T-cell (primary cell): ENCODE measurements at places on chromosomes 4 and X.

DNA sequence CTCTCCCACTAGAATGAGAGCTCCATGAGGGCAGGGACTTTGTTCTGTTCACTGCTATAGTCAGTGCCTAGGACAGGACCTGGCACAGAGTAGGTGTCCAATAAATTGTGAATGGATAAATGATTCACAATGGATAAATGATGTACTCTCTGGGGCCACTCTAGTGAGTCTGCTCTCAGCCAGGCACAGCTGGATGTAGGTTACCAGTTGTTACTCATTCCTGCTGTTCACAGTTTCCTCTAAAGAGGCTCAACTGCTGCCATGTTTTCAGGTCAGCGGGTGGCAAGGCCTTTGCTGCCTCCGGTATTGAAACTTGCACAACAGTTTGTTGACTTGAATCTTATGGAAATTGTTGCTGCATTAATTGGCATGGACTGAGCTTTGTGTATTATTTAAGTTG lies 99.1 kb downstream of the NHSL2 start:
- no peak for DNase-seq

- DNase-seq = no peak
Measured at GRCh38 chr4:183130328-183131155, 31.5 kb downstream of the WWC2 start.

DNA sequence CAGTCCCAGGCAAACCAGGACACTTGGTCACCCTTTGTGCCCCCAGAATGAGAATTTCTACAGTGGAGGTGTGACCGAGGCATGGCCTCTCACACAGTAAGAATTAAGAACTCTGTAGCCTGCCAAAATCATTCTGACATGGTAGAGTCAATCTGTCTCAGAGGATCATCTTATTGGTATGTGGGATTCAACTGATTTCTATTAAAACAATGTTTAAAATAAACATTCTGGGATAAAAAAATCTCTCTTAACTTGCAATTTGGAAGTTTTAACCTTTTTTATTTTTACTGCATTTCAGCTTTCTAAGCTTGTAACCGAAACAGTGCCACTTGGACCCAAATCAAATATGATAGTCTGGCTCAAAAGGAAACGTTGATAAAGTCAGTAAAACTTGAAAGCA lies 165.4 kb upstream of the LDB2 start:
- DNase-seq = no peak

DNA sequence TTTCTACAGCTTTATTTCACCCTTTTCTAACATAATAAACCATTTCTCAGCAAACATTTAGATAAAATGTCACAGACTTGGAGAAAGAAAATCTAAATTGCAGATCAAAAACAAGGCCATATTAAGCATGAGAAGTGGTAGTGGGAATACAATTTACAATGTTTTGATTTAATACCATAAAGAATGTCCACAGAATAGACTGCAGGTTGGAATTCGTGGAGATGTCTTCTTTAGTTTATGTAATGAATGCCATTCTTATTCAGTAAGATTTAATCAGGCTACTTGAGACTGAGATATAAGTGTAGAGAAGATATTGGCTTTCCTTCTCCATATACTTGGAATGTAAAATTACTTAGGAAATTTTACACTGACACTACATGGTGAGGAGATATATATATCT lies 91.9 kb upstream of the ZFP42 start:
- no peak for DNase-seq

DNA sequence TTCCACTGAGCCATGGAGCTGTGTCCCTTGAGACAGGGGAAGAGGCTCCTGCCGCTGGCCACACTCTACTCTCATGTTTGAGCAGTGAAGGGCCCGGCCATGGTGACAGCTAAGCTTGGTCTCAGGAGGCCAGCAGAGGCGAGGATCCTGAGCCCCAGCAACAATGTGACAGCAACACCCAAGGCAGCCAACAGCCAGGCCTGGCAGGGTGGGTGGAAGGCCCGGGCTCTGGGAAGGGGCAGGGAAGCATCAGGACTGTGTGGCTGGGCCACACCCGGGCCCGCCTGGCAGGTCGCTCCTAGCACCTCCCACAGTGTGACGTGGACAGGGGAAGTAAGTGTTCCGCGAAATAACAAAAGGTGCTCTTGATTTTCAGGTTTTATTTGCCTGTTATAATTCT lies 24.8 kb downstream of the L1CAM start:
- DNase-seq = no peak

DNA sequence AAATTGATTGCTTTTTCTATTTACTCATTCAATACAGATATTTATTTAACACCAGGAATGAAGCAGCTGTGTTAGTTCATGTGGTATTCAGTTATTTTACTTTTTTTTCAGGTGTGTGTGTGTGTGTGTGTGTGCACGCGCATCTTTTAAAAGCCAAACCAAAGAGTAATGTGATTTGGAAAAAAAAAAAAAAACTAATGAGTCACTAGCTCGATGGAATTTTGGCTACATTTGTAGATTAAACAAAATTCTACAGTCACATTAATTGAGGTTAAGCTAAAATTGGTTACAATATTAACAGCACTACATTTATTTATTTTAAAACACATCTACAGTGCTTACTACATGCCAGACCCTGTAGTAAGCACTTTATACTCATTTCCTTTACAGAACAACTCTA lies 66.8 kb downstream of the HHIP start:
- no peak for DNase-seq

GRCh38 chr4:123825596-123826291 lies 429.1 kb downstream of the SPRY1 start:
- DNase-seq = no peak

- DNase-seq = no peak
Measured at GRCh38 chr4:61527888-61528287, 327.8 kb downstream of the ADGRL3 start.

DNA sequence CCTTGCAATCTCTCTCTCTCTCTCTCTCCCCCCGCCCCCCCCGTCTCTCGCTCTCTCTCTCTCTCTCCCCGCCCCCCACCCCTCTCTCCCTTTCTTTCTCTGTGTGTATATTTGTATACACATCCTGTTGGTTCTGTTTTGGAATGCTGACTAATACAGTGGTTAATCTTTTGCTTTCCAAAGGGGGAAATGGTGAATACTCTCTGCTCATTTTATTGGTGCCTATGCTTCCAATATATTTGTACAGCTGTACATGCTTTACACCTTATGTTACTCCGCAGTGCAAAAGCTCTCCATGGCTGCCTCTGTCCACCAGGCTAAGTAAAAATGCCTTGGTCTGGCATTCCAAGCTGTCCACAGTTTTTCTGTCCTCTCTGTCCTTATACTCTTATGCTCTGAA lies 158.8 kb downstream of the RBMX2 start:
- DNase-seq = no peak

GRCh38 chr4:138702190-138702824 lies 313.3 kb upstream of the NOCT start:
- DNase-seq = no peak

DNA sequence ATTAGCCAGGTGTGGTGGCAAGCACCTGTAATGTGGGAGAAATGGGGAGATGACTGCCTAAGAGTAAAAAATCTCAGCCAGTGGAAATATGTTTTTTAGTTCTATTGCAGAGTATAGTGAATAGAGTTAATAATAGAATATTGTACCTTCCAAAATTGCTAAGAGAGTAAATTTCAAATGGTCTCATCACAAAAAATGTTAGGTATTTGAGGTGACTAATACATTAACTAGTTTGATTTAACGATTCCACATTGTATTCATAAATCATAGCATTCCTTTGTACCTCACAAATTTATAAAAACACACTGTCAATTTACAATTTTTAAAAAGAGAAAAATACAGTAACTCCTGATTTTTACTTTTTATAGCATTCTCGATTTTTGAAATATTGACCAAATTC lies 681.5 kb upstream of the EPHA5 start:
- DNase-seq = no peak

- no peak for DNase-seq
Measured at GRCh38 chr4:154953691-154954090, 172.6 kb downstream of the RBM46 start.

- DNase-seq = peak; percentile 49
Measured at GRCh38 chrX:48897157-48897624, 377 bp downstream of the TIMM17B start.

DNA sequence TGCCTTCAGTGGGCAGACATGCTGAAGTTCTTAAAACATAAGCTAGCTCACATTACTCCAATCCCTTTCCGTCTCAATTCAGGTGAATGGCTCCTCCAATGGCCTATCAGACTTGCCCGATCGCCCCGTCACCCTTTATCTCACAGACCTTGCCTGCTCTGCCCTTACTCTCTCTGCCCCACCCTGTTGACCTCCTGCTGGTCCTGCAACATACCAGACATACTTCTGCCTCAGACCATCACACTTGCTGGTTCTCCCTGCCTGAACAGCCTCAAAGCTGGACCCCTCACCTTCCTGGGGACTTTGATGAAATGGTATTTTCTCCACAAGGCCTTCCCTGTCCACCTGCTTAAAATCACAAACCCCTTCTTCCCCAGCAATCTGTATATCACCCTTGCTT lies 340.1 kb upstream of the NR3C2 start:
- no peak for DNase-seq

DNA sequence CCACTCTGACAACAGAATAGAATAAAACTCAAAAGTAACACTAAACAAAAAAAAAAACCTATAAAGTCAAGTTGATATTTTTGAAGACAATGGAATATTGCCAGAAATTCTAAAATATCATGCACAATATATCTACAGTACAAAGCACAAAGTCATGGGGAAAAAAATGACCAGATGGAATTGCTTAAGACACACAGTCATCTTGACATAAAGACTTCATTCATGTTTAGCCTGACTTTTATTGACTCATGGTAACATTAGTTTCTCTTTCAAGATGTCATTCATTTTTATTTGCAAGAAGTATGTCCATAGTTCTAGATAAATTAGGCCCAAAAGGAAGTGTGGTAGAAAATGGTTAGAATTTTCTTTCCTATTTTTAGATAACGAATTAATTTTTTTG lies 259.1 kb downstream of the CAMK2D start:
- DNase-seq = no peak

- no peak for DNase-seq
Measured at GRCh38 chr4:153933915-153934687, 145.2 kb upstream of the SFRP2 start.

DNA sequence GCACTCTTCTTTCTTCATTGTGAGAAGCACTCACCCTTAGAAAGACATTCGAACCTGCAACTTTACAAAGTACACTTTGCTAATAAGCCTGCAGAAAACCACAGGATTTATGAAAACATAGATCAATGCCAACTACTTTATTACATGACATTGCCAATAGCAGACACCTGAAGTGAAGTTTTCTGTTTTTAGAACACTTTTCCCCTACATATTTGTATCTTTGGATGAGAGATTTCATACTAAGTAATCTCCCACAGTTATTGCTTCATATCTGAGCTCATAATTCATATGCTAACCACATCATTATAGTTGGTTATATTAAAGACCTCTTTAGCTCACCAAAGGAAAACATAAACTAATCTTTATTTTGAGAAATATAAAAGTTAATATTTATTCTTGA lies 276.5 kb upstream of the CTSO start:
- no peak for DNase-seq

- no peak for DNase-seq
Measured at GRCh38 chrX:127568691-127569090, 483.5 kb downstream of the ACTRT1 start.

- DNase-seq = no peak
Measured at GRCh38 chr4:127047930-127048329, 584.8 kb upstream of the INTU start.

GRCh38 chrX:33721927-33722326 lies 410.2 kb downstream of the FAM47A start:
- DNase-seq = no peak

- no peak for DNase-seq
Measured at GRCh38 chr4:157265281-157265680, 44.8 kb downstream of the GRIA2 start.

GRCh38 chr4:30802622-30803323 lies 82.6 kb downstream of the PCDH7 start:
- no peak for DNase-seq

DNA sequence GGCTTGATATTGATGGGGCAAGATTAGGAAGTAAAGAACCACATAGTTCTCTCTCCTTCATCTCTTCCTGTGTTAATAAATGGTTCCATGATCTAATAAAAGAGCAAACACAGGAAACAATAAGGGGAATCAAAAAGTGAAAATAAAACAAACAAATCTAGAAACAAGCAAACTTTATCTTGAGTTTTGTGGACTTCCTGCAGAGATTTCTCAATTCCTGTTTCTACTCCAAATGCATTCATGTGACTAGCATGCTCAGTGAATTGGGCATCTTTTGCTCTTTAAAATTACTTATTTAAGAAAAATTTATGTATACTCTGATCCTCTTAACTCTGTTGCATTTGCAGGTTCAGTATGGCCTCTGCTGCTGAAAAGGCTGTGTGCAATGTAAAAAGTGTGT lies 682.0 kb downstream of the KCTD8 start:
- DNase-seq = no peak

DNA sequence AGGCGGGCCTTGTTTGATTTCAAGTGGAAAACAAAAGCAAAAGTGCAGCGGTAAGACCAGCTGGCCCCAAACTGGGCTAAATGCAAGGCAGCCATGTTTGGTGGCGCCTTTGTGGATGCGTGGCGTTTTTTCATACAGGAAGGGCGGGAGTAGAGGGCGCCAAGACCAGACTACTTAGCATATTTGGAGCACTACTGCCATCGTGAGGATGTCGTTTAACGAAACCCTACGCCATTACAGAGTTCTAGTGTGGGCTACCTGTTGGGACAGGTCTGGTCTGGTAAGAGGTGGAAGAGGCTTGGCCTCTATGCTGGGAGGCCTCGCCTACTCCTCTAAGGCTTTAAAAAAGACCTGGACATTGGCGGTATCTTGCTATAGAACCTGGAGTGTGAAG lies 230.7 kb upstream of the STK26 start:
- peak; percentile 92 for DNase-seq

- no peak for DNase-seq
Measured at GRCh38 chr4:113958766-113959538, 20.5 kb downstream of the ARSJ start.

GRCh38 chr4:96247096-96247495 lies 407.2 kb downstream of the PDHA2 start:
- no peak for DNase-seq

GRCh38 chr4:153068751-153069150 lies 132.6 kb downstream of the FHDC1 start:
- DNase-seq = no peak

GRCh38 chrX:38649221-38649620 lies 87.9 kb downstream of the TSPAN7 start:
- no peak for DNase-seq

GRCh38 chr4:13541720-13542576 lies 2.4 kb downstream of the NKX3-2 start:
- no peak for DNase-seq

GRCh38 chrX:24283127-24283794 lies 30.6 kb downstream of the SUPT20HL2 start:
- DNase-seq = no peak

GRCh38 chr4:98747393-98748091 lies 89.1 kb upstream of the TSPAN5 start:
- no peak for DNase-seq
